ENCODE measurements at places on chromosomes 4 and X.

- no peak for DNase-seq
Observed at GRCh38 chr4:4338210-4339001, 48.4 kb downstream of the ZBTB49 start.

DNA sequence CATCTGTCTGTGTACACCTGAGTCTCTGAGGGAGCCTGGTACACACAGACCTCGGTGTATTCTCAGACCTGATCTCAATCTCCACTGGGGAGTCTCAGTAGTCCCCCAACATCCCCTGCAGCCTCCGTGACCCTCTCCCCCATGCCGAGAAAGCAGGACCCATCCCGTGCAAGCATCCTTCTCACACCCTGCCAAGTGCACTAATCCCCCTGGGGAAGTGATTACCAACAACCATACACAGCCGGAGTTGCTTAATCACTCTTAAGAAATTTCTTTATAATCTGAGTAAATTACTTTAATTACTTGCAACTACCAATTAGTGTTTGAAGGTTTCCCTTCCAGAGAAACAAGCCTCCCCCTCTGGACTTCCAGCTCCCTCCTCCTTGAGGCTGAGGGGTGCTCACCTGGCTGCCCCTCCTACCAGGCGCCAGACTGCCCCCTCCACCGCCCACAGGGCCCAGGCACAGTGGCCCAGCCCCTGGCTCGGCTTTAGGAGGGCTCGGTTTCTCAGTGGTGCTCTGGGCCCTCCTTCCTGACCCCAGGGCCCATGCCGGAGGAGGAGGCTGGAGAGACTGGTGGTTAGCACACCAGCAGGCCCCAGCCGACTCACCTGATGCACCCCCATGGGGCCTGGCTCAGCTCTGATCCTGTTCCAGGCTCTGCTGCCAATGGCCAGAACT lies 43.8 kb downstream of the PJA1 start:
- no peak for DNase-seq

DNA sequence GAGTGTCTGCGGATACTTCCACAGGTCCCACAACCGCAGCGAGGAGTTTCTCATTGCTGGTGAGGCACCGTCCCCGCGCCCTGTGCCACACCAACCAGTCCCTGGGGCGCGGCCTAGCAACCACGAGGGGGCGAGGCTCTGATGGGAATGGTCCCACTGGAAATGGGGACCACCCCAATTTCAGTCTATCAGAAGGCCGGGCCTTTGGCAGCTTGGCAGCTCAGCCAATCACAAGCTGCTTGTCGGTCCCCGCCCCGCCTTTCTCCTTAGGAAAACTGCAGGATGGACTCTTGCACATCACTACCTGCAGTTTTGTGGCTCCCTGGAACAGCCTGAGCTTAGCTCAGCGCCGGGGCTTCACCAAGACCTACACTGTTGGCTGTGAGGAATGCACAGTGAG lies 3.0 kb downstream of the TIMP1 start:
- DNase-seq = no peak

DNA sequence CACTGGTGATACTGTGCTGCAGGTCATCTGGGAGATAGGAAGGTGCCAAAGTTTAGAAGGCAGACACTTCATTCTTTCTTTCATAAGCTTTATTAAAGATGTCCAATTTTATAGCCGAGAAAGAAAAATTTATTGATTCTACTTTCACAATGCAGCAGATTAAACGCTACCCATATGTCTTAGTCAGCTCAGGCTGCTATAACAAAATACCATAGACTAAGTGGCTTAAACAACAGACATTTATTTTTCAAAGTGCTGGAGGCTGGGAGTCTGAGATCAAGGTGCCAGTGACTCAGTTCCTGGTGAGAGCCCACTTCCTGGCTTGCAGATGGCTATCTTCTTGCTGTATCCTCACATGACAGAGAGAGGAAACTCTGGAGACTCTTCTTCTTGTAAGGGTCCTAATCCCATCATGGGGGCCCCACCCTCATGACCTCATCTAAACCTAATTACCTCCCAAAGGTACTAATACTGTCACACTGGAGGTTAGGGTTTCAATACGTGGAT lies 33.4 kb upstream of the KLHL34 start:
- no peak for DNase-seq

DNA sequence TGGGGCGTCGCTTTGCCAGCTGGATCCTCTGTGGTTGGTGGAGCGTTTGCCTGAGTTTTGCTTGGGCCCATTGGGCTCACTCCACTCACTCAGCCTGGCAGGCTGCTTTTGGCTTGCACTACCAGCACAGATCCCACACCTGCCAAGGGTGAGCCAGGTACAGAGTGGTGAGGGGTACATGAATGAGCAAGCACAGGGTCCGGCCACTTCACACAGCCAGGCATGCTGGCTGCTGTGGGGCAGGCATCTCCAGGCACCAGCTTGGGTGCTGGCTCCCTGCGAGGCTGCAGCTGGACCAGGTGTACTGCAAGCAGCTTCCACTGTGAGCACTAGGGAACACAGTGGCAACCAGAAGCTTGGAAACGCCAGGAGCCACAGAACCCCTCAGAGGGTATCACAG lies 60.1 kb upstream of the NPNT start:
- DNase-seq = no peak

DNA sequence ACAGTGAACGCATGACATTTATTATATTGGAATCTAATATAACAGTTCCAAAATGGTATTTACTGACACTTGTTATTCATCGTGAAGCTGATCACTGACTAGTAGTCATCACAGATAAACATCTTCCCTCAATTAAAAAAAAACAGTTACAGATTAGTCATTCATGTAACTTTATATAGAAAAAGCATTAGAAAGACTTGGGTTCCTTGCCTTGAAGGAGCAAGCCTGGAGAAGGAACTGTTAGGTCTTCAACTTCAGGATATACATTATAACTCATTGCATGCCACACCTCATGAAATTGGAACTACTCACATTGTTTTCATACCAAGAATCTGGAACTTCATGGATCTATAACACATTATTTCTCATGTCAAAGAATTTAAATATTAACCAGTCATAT lies 317.7 kb downstream of the CCSER1 start:
- no peak for DNase-seq

DNA sequence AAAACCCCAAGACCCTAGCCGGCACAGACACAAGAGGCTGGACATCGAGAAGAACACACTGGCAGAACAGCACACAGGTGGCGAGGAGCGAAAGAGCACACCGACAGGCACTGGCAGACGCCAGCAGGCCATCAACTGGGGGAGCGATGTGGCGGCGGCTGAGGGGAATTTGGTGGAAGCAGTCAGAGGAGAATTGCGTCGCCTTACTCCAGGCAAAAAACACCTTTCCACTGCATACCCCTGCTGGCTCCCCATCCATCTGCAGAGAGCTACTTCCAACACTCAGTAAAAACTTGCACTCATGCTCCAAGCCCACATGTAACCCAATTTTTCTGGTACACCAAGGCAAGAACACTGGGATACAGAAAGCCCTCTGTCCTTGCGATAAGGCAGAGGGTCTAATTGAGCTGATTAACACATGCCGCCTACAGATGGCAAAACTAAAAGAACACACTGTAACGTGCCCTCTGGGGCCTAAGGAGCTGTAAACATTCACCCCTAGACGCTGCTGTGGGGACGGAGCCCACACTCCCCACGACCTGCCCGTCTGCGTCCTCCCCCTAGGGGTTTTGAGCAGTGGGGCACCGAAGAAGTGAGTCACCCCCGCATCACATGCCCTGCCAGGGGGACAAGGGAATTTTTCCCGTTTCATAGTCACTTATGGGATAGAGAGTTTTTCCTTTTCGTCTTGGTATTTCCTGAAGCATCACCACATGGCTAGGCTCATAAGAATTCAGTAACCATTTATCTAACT lies 262.3 kb downstream of the KCTD8 start:
- no peak for DNase-seq

DNA sequence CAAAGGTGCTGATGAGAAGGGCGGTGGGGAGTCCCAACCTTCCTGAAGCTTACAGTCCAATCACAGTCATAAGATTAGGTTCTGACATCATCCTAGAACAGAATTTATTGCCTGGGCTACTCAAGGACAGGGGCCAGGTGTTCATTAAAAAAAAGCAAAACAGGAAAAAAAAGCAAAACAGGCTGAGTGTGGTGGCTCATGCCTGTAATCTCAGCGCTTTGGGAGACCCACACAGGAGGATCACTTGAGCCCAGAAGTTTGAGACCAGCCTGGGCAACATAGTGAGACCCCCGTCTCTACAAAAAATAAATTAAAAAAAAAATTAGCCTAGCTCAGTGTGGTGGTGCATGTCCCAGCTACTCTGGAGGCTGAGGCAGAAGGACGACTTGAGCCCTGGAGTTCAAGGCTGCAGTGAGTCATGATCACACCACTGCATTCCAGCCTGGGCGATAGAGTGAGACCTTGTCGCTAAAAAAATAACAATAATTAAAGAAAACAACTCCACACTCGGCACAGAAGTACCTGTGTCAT lies 3.0 kb downstream of the RAB9A start:
- no peak for DNase-seq

DNA sequence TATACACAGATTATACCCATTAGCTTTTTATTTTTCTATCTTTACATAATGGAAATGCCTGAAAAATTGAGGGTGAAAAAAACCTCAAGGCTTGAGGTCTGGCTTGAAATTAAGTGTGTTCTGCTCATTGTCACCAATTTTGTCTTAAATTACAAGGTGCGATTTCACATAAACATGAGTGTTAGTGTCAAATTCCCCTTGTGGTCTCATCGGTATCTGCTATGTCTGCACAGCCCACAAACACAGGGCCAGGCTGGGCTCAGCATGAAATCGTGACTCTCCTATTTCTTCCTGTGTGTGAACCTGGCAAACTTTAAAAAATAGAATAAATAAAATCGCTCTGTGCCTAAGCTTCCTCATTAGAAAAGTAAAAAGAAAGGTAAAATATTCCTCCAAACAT lies 109.1 kb downstream of the CRLF2 start:
- no peak for DNase-seq

DNA sequence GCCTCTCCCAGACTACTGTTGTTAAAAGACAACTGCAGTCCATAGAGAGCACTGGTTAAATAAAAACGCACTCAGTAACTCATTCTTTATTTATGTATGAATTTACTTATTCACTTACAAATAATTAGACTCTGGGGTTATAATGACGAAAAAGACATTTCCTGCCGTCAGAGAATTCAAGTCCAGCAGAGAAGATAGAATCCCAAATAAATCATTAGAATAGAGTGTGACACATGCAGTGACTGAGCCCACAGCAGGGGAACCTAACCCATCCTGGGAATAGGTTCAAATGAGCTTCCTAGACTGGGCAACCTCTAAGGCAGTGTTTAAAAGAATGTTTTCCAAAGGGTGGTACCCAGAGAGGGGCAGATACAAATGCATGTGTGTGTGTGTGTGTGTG lies 53.9 kb downstream of the FGFBP1 start:
- DNase-seq = no peak

- no peak for DNase-seq
Observed at GRCh38 chrX:72392816-72393800, 87.4 kb upstream of the CITED1 start.

- no peak for DNase-seq
Observed at GRCh38 chrX:44344687-44345086, 1.2 kb upstream of the EFHC2 start.

DNA sequence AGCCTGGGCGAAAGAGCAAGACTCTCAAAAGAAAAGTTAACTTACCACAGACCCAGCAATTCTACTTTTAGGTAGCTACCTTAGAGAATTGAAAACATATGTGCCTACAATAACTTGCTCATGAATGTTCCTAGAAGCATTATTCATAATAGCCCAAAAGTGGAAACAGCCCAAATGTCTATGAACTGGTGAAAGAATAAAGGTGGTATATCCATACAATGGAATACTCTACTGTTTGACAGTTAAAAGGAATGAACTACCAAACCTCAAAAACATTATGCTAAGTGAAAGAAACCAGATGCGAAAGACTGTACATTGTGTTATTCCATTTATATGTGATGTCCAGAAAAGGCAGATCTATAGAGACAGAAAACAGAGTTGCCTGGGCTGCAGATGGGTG lies 131.4 kb downstream of the UCHL1 start:
- DNase-seq = no peak

GRCh38 chrX:153446950-153447580 lies 1.2 kb upstream of the TREX2 start:
- DNase-seq = no peak

DNA sequence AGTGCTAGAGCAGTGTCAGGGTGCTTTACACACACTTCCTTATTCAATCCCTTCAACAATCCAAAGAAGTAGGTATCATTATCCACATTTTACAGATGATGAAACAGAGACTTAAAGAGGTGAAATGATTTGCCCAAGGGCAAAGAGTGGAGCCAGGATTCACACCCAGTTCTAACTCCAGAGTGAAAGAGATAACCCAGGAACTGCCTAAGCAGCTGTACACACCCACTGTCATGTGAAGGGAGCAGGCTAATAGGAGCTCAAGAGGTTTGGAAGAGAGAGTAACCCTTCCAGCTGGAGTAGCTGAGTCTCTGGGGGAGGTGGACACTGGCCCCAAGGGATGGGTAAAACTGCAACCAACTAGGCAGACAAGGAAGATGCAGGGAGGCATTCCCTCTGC lies 92.5 kb downstream of the FBXL5 start:
- no peak for DNase-seq

DNA sequence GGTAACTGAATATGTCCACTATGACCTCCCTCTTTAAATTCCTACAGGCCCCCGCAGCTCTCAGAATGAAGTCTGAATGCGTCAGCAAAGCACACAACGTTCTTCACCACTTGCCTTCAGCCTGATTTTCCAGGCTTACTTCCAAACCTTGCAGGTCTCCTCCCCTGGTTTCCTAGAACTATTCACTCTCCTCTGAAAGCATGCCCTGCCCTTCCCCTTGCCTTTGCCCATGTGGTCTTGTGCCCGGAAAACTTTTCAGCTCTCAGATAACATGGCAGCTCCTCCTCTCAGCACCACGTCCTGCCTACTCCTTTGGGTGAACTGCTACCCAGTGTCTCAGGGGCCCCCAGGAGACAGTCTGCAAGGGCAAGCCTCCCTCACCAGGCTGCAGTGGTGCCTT lies 268.5 kb upstream of the LDB2 start:
- no peak for DNase-seq

GRCh38 chr4:105451346-105451745 lies 22.5 kb downstream of the PPA2 start:
- DNase-seq = no peak

- no peak for DNase-seq
Observed at GRCh38 chrX:139692506-139692849, 15.5 kb downstream of the MCF2 start.

DNA sequence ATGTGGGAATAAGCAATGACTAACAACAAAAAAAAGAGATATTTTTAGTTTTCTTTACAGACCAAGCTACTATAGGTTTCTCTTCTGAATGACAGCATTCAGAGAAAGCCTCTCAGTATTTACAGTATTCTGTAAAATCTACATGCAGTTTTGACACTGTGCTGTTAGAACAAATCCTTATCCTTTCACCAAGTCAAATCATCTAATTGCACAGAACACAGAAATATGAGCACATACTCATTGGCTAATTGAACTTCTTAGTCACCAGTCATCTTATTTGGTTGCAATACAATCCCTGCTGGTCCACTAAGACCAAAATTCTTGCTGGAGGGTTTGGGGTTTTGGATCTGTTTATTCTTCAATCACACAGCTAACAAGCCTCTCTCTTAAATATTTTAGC lies 5.7 kb downstream of the ACOT9 start:
- no peak for DNase-seq

- DNase-seq = no peak
Observed at GRCh38 chr4:166501941-166502382, 628.9 kb downstream of the TLL1 start.
